ENCODE measurements at places on chromosomes 1 and 21.

DNA sequence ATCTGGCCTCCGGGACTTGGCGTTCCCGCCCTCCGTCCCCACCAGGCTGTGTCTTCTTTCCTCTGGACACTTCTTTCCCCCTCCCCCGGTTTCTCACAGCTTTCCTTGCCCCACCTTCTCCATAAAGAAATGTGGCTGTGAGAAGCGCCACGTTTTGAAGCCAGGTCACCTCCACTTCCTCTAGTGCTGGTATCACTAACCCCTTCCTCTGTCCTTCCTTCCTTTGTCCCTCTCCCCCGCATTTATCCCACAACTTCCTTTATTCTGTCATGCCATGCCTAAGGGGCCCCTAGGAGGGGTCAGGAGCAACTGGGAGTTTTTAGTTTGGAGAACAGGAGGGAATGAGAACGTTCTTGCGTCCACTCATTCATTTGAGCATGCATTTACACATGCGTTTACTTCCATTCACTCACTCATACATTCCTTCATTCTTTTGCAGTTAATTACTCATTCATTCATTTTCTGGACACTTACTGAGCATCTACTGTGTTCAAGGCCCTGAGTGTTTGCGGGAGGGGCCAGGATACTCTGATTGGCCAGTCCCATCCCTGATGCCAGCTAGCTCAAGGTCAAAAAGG, 5.0 kb upstream of the ACOT11 start:
- no peak for DNase-seq

GRCh38 chr1:177793900-177794299, 176.0 kb downstream of the SEC16B start:
- no peak for DNase-seq

- no peak for DNase-seq
These were observed 434.3 kb downstream of the GPATCH2 start for GRCh38 chr1:217196616-217197015.

GRCh38 chr1:209609041-209609790, 25.7 kb downstream of the CAMK1G start:
- no peak for DNase-seq

GRCh38 chr1:209783386-209783785, 973 bp downstream of the C1orf74 start:
- no peak for DNase-seq

DNA sequence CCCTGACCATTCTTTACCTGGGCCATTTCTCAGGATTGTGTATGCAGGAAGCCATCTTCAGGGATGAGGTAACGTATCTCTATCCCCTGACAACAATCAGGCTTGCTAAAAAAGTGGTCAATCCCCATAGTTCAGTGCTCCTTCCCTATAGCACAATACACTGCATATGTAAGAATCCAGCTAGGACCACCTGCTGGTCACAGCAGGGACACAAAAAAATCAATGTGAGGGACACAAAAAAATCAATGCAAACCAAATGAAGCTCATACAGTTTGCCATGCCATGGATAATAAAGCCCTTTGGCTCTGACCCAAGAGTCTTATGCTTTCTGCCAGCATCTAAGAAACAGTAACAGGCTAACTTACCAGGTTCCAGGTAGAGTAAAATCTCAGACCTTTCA, 16.3 kb downstream of the ACBD6 start:
- DNase-seq, result no peak

DNA sequence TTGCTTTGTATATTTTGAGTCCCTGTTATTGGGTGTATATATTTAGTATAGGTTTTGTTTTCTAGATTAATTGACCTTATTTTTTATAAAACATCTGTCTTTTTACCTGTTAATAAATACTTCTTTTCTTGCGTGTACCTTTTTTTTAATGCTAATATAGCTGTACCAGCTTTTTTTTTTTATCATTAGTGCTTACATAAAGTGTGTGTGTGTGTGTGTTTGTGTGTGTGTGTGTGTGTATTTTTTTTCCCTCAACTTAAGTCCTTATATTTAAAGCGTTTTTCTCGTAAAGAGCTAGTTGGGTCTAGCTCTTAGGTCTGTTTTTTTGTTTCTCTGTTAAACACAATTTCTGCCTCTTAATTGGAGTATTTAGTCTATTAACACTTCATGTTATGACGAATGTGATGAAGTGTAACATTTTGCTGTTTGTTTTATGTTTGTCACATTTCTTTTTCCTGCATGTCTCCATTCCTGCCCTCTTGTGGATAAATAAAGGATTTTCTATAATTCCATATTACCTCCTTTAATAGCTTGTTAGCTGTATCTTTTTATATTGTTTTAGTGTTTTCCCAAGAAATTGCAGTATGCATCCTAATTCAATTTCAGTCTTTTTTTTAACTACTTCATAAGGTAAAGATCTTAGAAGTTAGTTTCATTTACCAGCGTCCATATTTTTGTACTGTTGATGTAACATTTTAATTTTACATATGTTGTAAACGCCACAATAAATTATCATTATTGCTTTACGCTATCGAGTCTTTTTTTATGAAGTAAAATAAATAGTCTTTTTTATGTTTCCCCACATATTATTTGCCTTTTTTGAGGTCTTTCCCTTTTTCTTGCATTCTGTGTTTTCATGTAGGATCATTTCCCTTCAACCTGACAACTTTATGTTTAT, 4.3 kb downstream of the PRMT2 start:
- DNase-seq, result no peak

DNA sequence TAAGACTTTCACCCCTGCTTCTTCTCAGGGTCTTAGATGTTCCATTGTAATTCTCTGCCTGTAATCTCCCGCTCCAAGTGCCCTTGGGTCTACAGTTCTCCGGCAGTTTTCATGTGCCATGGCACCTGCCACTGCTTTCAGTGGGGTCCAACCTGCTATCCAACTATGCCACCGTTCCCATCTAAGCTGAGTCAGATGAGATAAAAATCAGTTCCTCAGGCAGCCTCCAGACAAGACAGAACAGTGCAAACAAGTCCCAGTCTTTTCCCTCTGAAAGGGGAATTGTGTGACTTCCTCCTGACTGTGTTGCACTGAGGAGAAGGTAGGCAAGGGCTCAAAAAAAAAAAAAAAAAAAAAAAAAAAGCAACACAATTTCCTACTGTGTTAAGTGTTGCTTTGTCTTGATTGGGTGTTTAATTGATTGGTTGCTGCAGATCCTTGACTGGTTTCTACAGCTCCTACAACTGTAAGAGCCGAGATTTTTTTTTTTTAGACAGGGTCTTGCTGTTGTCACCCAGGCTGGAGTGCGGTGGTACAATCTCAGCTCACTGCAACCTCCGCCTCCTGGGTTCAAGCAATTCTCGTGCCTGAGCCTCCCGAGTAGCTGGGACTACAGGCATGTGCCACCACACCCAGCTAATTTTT, 50.7 kb downstream of the EBNA1BP2 start:
- DNase-seq, result no peak

- DNase-seq, result no peak
These were observed 352.0 kb upstream of the C1orf87 start for GRCh38 chr1:60425528-60425927.

DNA sequence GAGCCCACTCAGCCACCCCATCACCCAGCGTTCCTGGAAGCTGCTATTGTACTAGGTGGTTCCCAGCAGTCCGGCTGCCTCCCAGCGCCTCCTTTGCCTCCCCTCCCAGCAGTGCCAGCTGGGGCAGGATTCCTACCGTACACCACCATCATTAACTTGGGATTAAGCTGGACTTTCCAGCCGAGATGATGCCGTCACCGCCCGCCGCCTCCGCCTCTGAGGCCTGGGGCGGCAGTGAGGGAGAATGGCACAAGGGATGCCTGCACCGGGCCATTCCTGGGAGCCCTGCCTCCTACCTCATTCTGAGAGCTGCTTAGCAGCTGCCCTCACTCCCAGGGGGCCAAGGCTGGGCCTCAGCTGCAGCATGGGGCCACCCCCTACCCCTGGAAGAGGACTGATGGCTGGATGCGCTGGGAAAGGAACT, 13.2 kb downstream of the CNTN2 start:
- DNase-seq, result no peak

DNA sequence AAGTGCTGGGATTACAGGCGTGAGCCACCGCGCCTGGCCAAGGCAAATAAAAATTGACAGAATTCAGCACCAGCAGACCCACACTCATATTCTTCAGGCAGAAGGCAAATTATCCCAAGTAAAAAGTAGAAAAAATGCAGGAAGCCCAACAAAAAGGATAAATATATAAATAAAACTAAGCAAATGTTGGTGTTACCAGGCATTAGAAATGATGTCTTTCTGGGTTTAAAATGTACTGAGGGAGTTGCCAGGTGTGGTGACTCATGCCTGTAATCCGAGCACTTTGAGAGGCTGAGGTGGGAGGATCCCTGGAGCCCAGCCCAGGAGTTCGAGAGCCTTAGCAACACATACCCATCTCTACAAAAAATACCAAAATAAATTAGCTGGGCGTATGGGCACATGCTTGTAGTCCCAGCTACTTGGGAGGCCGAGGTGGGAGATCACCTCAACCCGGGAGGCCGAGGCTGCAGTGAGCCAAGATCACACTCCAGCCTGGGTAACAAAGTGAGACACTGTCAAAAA, 6.3 kb downstream of the INTS11 start:
- no peak for DNase-seq

DNA sequence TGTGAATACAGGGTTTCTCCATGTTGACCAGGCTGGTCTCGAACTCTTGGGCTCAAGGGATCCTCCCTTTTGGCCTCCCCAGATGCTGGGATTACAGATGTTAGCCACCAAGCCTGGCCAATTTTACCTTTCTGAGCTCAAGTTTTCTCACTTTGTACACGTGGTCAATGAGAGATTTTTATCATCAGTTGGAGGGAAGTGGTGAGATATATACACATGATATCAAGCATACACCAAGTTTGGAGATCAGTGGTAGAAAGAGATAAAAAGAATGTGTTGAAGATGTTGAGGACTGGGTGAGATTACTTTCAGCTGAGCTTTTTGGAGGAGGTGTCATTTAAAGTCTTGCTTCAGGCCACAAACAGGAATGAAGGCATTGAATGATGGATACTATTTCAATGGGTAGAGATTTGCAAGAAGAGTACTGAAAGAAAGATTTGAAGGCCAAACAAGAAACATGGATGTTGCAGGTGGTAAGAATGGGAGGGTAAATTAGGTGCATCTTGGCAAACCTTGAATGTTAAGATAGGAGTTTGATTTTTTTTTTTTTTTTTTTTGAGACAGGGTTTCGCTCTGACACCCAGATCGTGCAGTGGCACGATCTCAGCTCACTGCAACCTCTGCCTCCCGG, 3.0 kb upstream of the SESN2 start:
- DNase-seq, result no peak

GRCh38 chr1:115648717-115649691, 7.2 kb downstream of the VANGL1 start:
- DNase-seq, result no peak

DNA sequence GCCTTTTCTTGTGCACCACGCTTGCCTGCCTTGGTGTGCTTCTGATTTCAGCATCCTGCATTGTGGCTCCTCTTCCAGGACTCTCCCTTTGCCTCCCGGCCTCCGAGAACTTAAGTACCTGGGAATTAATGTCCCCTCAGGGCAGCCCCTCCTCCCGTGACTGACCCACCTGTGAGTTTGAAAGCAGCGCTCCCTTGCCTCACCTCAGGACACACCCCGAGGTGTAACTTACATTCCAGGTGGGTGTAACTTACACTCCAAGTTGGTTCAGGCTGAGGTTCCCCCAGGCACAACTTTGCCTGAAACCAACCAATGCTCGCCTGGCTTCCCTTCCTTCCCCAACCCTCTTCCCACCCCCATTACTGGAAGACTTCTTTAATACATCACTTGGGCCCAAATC, 161.4 kb downstream of the KAZN start:
- DNase-seq, result no peak
